ENCODE measurements at places on chromosomes 13 and 19. TPM values are rescaled to one million over a fixed set of nuclear protein-coding genes. Genes with fewer than 3 reads are reported as not detected.

The GRK1 gene
- not detected for total RNA-seq

DNA sequence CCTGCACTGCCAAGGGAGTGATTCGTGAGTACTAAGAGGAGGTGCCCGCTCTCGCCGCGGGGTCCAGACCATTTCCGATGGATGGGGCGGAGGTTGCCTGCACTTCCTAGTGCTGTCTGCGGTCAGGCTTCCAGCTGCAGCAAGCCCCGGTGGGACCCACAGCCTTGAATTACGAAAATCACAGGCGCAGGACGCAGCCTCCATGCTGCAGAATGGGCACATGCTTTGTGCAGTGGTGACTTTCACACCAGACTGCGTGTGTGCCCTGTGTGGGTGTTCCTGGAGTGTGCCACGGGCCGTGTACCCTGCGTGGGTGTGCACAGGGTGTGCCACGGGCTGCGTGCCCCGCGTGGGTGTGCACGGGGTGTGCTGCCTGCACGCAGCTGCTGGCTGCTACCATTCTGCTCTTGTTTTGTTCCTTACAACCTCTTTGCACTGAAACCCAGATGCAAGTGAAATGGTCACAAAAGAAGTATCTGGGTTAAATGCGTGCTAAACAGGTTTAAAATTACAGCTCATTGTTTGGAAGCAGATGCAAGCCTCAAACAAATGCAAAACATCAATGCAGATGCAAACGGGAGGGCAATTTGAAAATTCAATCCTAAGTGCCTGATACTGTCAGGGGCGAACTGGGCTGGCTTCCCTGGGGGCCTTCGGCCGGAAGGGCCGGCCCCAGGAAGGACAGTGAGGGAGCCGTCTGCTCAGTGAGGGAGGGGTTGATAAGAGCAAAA, 221.2 kb upstream of the SOX1 start:
- no peaks in the 10 kb centered on the region for H3K36me3 ChIP-seq
- no peaks in the 10 kb centered on the region for H3K4me1 ChIP-seq
- H3K27ac ChIP-seq = no peak overlapping the region

- H3K4me3 ChIP-seq = no peak overlapping the region
- peak; percentile 94 for DNase-seq
- H3K27ac ChIP-seq = no peak overlapping the region
- H3K27me3 ChIP-seq = no peaks in the 10 kb centered on the region
- peaks cover 20% of the 10 kb centered on the region for H3K4me1 ChIP-seq
- H3K36me3 ChIP-seq = no peaks in the 10 kb centered on the region
Measured at GRCh38 chr19:55632463-55632834, 8.1 kb upstream of the ZNF784 start.

The NMRK2 gene
- not detected for total RNA-seq

DNA sequence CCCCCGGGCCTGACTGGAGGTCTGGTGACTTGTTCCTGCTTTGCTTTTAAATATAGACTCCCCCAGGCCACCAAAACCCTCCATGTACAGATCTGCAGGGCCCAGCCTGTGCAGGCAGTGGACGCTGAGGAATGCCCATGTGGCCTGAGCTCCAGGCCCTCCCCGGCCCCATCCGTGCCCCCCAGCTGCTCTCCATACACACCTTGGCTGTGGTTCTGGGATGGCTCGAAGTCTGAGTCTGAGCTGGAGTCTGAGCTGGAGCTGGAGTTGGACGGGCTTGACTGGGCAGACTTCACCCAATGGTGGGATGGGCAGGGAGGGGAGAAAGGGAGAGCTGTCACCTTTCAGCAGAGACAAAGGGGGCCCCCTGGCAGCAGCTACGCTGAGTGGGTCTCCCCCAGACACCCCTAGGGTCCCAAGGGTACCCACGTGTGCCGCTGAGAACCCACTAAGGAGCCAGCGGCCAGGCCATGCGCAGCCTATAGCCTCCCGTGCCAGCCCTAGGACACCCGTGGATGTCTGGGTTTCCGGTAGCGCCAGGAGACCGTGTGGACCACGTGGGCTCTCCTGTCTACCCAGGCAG, 61.9 kb downstream of the MLLT1 start:
- no peaks in the 10 kb centered on the region for H3K27me3 ChIP-seq
- H3K4me1 ChIP-seq = no peaks in the 10 kb centered on the region
- no peak for DNase-seq
- H3K36me3 ChIP-seq = peaks cover 12% of the 10 kb centered on the region
- no peak overlapping the region for H3K27ac ChIP-seq

DNA sequence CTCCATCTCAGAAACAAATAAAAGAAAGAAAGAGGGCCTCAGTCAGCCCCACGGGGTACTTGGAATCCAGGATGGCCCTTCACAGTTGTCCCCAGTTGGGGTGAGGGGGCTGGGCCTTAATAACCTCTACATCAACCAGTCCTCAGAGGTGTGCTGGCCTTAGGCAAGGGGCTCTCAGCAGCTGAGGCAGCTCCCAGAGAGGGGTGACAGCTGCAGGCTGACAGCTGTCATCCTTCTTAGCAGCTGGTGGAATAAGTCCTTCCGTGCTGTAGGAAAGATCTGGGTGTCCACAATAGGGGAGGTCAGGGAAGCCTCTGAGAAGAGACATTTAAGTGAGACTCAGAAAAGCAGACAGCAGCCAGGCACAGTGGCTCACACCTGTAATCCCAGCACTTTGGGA, 7.4 kb downstream of the BCAM start:
- H3K4me3 ChIP-seq = no peak overlapping the region
- H3K4me1 ChIP-seq = no peaks in the 10 kb centered on the region
- H3K27ac ChIP-seq = no peak overlapping the region
- no peaks in the 10 kb centered on the region for H3K27me3 ChIP-seq
- no peaks in the 10 kb centered on the region for H3K36me3 ChIP-seq
- no peak for DNase-seq

- no peaks in the 10 kb centered on the region for H3K27me3 ChIP-seq
- no peaks in the 10 kb centered on the region for H3K36me3 ChIP-seq
- no peak overlapping the region for H3K27ac ChIP-seq
Measured at GRCh38 chr13:28001837-28002473, 13.5 kb upstream of the URAD start.

The SERP2 gene
- total RNA-seq = not detected

DNA sequence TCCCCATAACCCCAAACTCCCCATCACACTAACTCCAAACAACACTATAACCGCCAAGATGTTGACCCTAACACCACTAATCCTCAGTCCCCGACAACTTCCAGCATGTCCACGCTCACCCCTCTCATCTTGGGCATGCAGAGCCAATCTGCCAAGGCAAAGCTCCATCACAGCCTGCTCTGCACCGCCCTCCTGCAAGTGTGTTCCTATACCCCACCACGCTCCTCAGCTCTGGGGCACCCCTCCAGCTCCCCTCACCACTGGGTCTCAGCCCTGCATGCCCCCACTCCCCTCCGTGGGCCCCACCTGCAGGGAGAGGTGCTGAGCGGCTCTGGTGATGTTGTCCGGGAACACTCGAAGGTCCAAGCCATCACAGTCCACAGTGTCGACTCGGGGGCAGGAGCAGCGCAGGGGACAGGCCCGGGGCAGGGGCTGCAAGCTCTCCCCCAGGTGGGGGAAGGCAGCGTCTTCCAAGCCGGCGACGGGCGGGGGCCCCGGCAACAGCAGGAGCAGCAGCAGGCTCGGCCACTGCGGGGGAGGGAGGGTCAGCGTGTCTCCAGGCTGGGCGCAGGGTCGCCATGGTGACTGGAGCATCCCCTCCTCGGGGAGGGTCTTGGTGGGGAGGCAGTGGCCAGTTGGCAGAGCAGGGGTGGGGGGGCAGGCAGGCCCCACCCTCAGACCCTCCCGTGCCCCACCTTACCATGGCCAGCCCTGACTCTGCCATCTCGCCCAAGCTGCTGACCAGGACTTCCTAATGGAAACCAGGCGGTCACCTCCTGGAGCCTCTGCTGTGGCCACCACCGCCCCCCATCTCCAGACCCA, 527 bp downstream of the PODNL1 start:
- no peaks in the 10 kb centered on the region for H3K36me3 ChIP-seq
- DNase-seq = no peak
- H3K4me1 ChIP-seq = no peaks in the 10 kb centered on the region

DNA sequence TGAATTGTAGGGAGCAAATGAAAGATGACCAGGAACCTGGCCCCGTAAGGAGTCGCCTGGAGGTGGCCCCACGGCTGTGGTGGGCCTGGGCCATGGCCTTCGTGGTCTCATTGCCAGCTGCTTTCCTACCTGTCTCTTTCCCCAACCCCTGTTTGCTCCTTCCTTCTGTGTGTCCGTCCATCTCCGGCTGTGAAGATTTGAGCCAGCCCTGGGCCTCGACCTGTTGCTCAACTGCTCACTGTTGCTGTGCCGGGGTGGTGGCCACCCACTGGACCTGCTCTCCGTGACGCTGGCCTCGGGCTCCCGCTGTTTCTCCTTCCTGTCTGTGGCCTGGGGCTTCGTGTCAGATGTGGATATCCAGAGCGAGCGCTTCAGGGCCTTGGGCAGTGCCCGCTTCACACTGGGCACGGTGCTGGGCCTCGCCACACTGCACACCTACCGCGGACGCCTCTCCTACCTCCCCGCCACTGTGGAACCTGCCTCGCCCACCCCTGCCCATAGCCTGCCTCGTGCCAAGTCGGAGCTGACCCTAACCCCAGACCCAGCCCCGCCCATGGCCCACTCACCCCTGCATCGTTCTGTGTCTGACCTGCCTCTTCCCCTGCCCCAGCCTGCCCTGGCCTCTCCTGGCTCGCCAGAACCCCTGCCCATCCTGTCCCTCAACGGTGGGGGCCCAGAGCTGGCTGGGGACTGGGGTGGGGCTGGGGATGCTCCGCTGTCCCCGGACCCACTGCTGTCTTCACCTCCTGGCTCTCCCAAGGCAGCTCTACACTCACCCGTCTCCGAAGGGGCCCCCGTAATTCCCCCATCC, 8.5 kb downstream of the DBP start:
- no peak for DNase-seq
- no peak overlapping the region for H3K27ac ChIP-seq
- H3K36me3 ChIP-seq = no peaks in the 10 kb centered on the region
- H3K27me3 ChIP-seq = no peaks in the 10 kb centered on the region

- H3K4me1 ChIP-seq = no peaks in the 10 kb centered on the region
- DNase-seq = no peak
- H3K4me3 ChIP-seq = no peak overlapping the region
- H3K27me3 ChIP-seq = no peaks in the 10 kb centered on the region
- no peak overlapping the region for H3K27ac ChIP-seq
Measured at GRCh38 chr13:52882785-52883184, 34.3 kb upstream of the PCDH8 start.

- peaks cover 3% of the 10 kb centered on the region for H3K27me3 ChIP-seq
- no peaks in the 10 kb centered on the region for H3K4me1 ChIP-seq
- no peaks in the 10 kb centered on the region for H3K36me3 ChIP-seq
- no peak overlapping the region for H3K27ac ChIP-seq
Measured at GRCh38 chr13:29903996-29904395, 53.6 kb upstream of the UBL3 start.

- H3K36me3 ChIP-seq = no peaks in the 10 kb centered on the region
- DNase-seq = peak; percentile 45
- H3K27ac ChIP-seq = no peak overlapping the region
Measured at GRCh38 chr19:19155495-19156219, 14.4 kb downstream of the MEF2B start.

The SIAH3 gene
- total RNA-seq = not detected

DNA sequence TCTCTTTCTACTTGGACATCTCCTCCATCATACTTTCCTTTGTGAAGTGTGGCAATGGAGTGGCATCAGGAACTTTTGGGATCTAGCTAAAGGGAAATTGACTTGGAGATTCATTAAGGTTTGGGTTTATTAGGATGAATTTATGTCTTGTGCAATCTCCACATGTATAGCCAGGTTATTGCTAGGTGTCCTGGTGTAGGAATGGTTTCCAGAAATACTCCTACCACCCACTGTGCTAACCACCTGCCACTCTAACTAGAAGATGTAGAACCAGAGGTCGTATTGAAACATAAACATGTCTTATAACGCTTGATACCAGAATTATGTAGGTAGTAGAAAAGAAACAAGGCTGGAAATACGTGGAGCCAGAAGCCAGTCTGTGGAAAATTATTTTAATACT, 38.1 kb upstream of the MED4 start:
- no peak overlapping the region for H3K4me3 ChIP-seq
- no peak for DNase-seq
- H3K4me1 ChIP-seq = peaks cover 4% of the 10 kb centered on the region
- no peaks in the 10 kb centered on the region for H3K36me3 ChIP-seq
- no peak overlapping the region for H3K27ac ChIP-seq
- no peaks in the 10 kb centered on the region for H3K27me3 ChIP-seq

DNA sequence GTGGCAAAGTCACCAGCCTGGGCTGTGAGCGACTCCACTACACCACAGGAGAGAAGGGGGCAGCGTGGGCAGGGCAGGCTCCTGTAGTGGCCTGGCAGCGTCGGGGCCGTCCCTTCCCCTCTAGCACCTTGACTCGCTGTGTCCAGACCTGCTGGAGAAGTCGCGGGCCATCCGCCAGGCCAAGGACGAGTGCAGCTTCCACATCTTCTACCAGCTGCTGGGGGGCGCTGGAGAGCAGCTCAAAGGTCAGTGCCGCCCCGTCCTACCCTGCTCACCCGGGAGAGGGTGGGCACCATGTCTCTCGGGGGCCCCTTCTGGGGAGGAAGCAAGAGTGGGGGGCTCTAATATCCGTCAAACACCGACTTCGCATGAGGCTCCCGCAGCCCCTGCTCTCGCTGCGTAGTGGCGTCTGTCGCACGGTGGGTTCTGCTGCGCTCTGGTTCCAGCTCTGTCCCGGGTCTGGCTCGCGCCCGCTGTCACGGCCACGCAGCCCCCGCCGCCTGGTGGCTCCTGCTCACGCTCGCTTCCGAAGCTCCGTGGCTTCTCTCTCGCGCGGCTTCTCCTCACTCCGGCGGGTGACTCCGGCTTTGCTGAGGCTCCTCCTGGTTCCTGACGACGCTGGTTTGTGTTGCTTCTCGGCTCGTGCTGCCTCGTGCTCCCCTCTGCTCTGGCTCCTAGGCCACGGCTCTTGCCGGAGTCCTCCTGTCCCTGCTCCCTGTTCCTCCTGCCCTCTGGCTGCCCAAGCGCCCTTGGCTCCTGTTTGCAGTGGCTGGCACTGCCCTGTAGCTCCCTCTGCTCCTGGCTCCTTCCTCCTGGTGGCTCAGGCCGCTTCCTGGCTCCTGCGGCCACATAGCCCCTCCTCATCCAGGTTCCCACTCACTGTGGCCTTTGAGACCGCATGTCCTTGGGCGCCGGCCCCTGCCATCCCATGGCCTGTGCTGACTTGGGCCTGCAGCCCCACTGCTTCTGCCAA, 27.2 kb downstream of the MYH14 start:
- H3K27ac ChIP-seq = no peak overlapping the region
- no peaks in the 10 kb centered on the region for H3K4me1 ChIP-seq
- no peaks in the 10 kb centered on the region for H3K27me3 ChIP-seq
- H3K4me3 ChIP-seq = no peak overlapping the region
- DNase-seq = no peak

GRCh38 chr19:18270326-18270725, 3.9 kb downstream of the IQCN start:
- peaks cover 38% of the 10 kb centered on the region for H3K36me3 ChIP-seq
- peak; percentile 59 for DNase-seq
- no peak overlapping the region for H3K4me3 ChIP-seq
- H3K27me3 ChIP-seq = no peaks in the 10 kb centered on the region

GRCh38 chr13:45156565-45157361, 36.5 kb downstream of the GTF2F2 start:
- no peak overlapping the region for H3K27ac ChIP-seq
- no peak for DNase-seq
- peaks cover 14% of the 10 kb centered on the region for H3K36me3 ChIP-seq
- H3K27me3 ChIP-seq = no peaks in the 10 kb centered on the region
- H3K4me3 ChIP-seq = no peak overlapping the region

GRCh38 chr13:29925457-29926097, 75.2 kb upstream of the UBL3 start:
- no peak overlapping the region for H3K4me3 ChIP-seq
- H3K27me3 ChIP-seq = peaks cover 12% of the 10 kb centered on the region
- H3K4me1 ChIP-seq = no peaks in the 10 kb centered on the region
- no peak overlapping the region for H3K27ac ChIP-seq

- no peak for DNase-seq
- H3K27me3 ChIP-seq = no peaks in the 10 kb centered on the region
- no peaks in the 10 kb centered on the region for H3K4me1 ChIP-seq
Measured at GRCh38 chr19:45834970-45835369, 19.9 kb upstream of the RSPH6A start.

Data from B cell (primary cell).